ENCODE measurements at places on chromosomes 7 and 10. TPM values are rescaled to one million over a fixed set of nuclear protein-coding genes. Genes with fewer than 3 reads are reported as not detected.

DNA sequence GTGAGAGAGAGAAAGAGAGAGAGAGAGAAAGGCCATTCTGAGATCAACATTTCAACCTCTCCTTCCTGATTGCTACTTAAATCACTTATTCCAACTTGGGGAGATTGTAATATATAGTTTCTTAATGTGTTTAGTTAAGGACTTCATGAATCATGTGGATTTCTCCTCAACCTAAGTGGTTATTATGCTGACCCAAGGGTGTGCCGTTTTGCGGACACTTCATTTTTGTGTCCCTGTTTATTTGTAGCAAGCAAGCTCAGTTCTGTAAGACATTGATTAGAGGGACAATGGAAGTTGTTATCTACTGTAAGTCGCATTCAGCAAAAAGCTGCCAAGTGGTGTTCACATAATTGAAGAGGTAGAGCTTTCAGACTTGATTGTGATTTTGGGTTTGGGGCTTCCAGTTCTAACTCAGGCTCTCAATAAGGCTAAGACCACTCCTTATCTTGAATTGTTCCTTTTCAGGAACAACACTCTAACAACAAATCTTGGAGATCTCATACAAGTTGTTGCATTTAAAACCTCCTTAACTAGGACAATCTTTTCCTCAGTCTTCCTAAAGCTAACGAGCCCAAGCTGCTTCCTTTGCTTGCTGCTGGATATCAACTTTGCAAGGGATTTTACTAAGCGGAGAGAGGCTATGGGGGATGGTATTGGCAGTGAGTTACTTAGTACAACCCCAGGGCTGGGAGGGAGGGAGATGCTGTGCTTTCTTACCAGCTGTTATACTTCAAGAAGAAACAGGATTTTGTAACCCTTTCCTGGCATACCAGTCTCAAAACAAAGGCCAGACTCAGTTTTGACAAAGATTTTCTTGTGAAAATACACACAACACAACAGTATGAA lies 19.8 kb upstream of the COL1A2 start:
- DNase-seq = no peak
- no peak overlapping the region for H3K4me3 ChIP-seq
- peak overlapping the region; percentile 45 for H3K27ac ChIP-seq
- no peaks in the 10 kb centered on the region for H3K36me3 ChIP-seq
- H3K27me3 ChIP-seq = no peaks in the 10 kb centered on the region

HMX2 gene
- not detected for total RNA-seq

- H3K36me3 ChIP-seq = peaks cover 34% of the 10 kb centered on the region
- H3K4me1 ChIP-seq = no peaks in the 10 kb centered on the region
- no peak for DNase-seq
- H3K27me3 ChIP-seq = no peaks in the 10 kb centered on the region
- peak overlapping the region; percentile 70 for H3K27ac ChIP-seq
Measured at GRCh38 chr10:125720002-125720382, 483 bp downstream of the EDRF1 start.

C1QL3 gene
- not detected for total RNA-seq

DNA sequence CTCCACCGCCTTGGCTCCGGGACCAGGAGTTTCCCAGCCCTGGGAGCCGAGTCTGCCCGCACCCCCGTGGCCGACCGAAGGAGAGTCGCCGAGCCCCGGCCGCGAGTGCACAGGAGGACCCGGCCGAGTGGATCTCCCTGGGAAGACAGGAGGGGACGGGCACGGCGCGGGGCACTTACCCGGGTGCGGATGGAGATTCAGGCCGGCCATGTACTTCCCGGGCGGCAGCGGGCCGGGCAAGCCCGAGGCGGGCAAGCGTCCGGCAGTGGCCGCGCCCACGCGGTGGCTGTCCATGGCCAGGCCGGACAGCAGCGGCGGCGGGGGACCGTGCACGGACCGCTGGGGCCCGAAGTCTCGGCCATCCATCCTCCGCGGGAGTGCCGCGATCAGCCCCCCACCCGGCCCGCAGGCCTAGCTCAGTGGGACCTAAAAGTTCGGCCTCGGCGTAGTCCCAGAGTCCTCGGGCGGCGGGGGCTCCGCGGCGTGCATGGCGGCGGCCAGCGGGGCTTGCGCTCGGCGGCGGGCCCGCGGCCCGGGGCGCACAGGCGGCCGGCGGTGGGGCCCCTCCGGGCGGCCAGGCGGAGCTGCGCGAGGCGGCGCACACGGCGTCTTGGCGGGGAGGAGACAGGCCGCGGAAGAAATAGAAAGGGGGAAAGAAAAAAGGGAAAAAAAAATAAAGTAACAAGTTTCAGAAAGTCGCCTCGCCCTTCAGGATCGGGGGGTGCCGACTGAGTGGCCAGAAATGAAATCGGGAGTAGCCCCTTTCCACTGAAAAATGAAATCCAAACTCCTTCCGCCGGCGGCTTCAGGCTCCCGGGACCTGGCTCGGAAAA lies 2.5 kb downstream of the TNRC18 start:
- H3K36me3 ChIP-seq = no peaks in the 10 kb centered on the region
- peak overlapping the region; percentile 99 for H3K27ac ChIP-seq
- peak overlapping the region; percentile 83 for H3K4me3 ChIP-seq
- peaks cover 14% of the 10 kb centered on the region for H3K4me1 ChIP-seq
- no peaks in the 10 kb centered on the region for H3K27me3 ChIP-seq

GDF2 gene
- total RNA-seq = 12.3 TPM

Data from right lobe of liver (tissue), 6 donors.